ENCODE measurements at places on chromosomes 16 and 17.

DNA sequence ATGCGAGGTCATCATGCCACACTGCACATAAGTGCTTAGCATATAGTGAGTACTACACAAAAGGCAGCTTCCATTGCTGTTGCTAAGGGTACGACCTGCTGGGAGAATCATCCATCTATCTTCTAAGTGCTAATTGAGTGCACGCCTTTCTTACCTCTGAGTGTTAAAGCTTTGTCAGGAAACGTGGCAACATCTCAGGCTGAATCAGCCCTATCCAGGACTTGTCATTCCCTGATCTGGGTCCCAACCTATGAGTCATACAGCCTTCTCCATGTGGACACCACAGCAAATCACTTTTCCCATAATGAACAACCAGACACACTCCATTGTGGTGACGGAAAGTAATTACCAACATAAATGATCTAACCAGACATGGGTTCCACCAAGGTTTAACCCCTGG, 201.1 kb upstream of the MAF start:
- no peak for DNase-seq

GRCh38 chr17:79819534-79820276, 19.5 kb downstream of the CBX4 start:
- no peak for DNase-seq

DNA sequence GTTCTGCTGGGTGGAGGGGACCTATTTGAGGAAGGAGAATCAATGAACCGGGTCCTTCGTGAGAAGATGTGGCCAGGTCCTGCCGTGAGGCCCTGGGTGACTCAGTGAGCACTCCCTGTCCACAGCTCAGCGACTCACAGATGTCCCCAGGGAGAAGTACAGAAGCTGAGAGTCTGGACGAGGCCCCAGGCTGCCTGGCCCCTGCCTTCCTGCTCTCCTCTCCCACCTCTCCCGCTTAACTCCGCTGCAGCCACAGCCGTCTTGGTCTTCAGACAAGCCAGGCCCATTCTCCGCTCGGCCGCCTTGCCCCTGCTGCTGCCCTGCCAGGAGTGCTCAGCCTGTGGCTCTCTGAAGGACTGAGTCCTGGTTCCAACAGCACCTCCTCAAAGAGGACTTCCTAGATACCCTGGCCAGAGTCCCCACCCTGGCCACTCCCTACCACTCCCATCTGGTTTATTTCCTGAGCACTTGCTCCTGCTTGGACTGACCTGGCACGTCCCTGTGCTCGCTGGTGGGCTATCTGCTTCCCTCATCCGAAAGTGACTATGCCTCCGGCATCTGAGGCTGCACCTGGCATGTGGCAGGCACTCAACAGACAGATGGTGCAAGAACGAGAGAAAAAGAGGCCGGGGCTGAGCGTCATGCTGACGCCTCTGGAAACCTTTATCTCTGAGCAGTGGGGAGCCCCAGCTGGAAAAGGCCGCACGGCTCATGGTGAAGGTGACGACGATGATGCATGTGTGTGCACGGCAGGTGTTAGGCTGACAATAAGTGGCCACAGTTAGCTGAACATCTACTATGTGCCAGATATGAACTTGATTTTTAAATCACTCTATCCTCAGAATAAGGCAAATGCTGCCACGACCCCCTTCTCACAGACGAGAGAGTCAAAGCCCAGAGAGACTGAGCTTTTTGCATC, 9.2 kb upstream of the TNFRSF13B start:
- DNase-seq, result no peak

DNA sequence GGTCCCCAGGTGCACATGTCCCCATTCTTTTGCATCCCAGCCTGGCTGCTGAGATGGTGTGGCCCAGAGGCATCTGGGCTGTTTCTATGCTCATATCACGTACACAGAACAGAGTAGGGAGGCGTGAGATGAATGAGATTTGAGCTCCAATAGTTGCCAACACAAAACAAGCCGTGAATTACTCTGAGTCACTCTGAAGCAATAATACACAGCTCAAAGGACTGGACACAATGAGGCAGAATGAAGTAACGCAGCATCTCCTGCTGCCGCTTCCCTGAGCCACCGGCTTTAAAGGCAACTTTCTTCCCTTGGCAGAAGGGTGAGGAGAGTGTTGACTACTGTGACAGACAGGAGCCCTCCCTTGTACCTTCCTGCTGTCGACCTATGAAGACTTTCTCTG, 33.9 kb upstream of the CLEC18B start:
- no peak for DNase-seq

- DNase-seq, result no peak
Observed at GRCh38 chr17:8372422-8372821, 4.1 kb downstream of the KRABD2 start.

- DNase-seq, result no peak
Observed at GRCh38 chr17:17395246-17395802, 81.5 kb upstream of the MED9 start.

- DNase-seq, result no peak
Observed at GRCh38 chr17:7496470-7497183, 12.5 kb downstream of the POLR2A start.

GRCh38 chr17:42514279-42514678, 21.8 kb upstream of the NAGLU start:
- no peak for DNase-seq

DNA sequence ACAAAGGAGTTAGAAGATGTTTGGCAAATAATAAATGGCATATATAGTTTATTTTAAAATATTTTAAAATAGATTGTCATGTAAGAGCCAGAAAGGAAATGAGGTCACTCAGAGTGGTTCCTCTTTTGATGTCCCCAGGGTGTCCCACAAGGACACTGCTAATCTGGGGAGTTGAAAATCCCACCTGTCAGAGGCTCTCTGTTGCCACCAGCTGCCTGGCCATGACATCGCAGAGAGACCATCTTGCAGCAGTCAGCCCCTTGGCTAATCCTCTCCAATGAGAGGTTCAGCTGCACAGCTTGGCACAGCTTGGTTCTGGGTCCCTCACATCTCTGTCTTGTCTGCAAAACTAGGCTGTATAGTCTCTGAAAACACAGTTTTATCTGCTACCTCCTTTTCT, 11.0 kb upstream of the RBFOX1 start:
- DNase-seq, result no peak

DNA sequence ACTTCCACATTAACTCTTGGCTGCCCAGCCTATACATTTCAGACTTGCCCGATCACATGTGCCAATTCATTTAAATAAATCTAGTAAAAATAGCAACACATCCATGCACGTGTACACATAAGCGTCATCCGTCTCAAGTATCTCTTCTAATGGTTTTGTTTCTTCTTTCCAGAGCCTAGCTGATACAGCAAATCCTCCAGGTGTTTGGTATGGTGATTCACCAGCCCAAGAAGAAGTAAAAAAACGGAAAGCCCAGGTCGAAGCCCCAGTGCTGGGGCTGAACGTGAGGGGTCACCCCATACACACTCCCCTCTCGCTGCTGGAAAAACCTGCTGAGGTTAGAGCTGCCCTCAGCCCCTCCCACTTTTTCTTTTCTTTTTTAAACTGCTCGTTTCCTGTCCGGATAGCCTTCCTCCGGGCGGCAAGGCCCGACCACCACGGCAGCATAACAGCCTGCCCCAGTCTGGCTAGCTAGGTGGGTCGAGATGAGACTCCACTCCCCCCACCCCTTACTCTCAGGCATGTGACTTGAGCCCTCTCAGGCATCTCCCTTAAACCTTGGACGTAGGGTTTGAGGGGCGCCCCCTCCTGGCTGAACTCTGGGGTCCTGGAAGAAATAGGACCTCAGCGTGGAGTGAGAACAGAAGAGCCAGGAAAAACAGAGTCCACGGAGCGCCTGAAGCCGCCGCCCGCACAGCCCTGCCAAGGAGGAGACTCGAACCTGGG, 13.9 kb upstream of the OR1F1 start:
- DNase-seq, result no peak

DNA sequence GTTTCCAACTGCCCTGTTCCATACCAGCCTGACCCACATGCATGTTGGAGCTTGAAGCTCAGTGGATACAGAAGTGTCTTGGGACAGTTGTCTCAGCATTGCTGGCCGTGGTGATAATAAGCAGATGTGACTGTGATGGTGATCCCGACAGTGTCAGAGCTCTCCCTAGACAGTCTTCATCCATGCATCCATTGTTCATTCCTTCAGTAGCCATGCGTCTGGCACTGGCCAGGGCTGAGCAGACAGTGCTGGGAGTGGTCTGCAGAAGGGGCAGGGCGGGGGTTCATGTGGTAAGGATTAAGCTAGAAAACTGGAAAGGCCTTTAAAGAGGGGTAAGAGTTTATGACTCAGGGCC, 68.1 kb downstream of the GNAO1 start:
- DNase-seq, result no peak

- no peak for DNase-seq
Observed at GRCh38 chr17:32503251-32504165, 16.7 kb downstream of the CDK5R1 start.

- no peak for DNase-seq
Observed at GRCh38 chr17:78522031-78522809, 55.0 kb downstream of the DNAH17 start.

GRCh38 chr16:25747160-25747758, 55.5 kb downstream of the HS3ST4 start:
- no peak for DNase-seq

GRCh38 chr17:50764734-50765149, 2.6 kb downstream of the ANKRD40CL start:
- no peak for DNase-seq

DNA sequence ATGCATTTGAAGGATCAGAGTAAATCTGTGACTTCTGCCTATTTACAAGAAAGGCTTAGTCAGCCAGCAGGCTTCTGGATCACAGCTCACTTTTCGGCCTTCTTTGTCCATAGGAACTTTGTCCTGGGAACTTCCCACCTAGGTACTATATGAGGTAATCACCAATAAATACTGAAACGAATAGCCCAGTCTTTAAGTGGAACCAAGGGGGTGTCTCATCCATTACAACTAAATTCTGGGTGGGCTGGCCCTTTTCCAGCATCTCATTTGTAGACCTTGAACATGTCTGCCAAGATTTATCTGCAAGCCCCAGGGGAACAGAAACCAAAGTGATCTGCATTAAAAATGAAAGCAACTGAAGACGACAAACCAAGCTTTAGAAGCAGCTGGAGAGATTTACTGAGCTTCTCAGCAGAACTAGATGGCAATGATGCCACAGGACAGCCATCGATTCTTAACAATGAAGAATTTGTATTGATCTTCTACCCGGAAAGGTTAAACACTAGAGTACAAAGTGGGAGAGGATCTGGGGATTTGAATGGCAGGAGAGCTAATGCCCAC, 55.5 kb downstream of the SNX11 start:
- DNase-seq, result no peak

GRCh38 chr17:17156107-17156506, 50.0 kb downstream of the PLD6 start:
- no peak for DNase-seq
